ENCODE measurements at places on chromosomes 12 and 14.

- no peaks in the 10 kb centered on the region for H3K36me3 ChIP-seq
- H3K4me3 ChIP-seq: peak overlapping the region; percentile 37
- no peak for DNase-seq
- H3K27ac ChIP-seq: no peak overlapping the region
These were observed 48.2 kb downstream of the MBIP start for GRCh38 chr14:36271939-36272907.

DNA sequence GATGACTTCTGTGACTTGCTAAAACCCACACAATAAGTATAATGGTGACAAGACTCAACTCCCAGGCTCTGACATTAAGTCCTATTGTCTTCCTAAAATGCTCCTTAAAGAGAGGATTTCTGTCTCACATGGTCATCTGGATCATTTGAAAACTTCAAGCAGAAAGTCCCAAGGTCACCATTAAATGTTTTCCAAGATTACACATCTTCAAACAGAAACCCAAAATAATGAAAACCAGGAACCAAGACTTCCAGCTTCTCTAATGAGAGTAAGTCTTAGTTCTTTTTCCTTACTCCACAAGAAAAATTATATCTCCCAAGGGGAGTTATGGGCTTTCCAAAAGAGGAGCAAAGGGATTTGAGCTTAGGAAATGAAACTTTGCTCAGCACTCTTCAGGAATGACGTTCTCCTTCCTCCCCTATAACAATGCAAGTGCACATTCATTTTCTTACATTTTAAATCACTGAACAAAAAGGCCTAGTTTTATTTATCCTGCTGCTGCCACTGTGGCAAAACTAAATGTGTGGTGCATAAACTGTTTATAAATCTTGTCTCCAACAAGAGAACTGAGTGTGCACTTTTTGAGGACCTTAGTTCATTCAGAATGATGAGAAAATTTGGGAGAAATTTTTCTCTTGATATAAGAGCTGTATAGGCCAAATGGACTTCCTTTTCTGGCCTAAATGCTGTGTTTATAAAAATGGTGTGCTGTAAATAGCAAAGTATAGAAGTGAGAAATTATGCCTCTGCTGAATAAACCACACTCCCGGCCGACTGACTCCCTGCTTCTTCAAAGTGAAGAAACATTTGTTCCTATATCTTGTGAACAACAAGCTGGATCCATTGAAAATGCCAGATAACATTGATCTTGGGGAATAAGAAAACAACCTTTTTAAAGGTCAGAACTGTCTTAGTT, 148.4 kb upstream of the PLEKHG7 start:
- peaks cover 29% of the 10 kb centered on the region for H3K4me1 ChIP-seq
- H3K27ac ChIP-seq: peak overlapping the region; percentile 70
- no peak overlapping the region for H3K4me3 ChIP-seq

- H3K4me1 ChIP-seq: no peaks in the 10 kb centered on the region
- no peak overlapping the region for H3K4me3 ChIP-seq
- no peaks in the 10 kb centered on the region for H3K27me3 ChIP-seq
- no peaks in the 10 kb centered on the region for H3K36me3 ChIP-seq
- no peak overlapping the region for H3K27ac ChIP-seq
- DNase-seq: no peak
These were observed 247.5 kb downstream of the SLC16A7 start for GRCh38 chr12:59843260-59843843.

- no peak overlapping the region for H3K27ac ChIP-seq
- H3K27me3 ChIP-seq: no peaks in the 10 kb centered on the region
- peaks cover 13% of the 10 kb centered on the region for H3K4me1 ChIP-seq
- DNase-seq: no peak
These were observed 33.9 kb downstream of the NUMB start for GRCh38 chr14:73424453-73424852.

DNA sequence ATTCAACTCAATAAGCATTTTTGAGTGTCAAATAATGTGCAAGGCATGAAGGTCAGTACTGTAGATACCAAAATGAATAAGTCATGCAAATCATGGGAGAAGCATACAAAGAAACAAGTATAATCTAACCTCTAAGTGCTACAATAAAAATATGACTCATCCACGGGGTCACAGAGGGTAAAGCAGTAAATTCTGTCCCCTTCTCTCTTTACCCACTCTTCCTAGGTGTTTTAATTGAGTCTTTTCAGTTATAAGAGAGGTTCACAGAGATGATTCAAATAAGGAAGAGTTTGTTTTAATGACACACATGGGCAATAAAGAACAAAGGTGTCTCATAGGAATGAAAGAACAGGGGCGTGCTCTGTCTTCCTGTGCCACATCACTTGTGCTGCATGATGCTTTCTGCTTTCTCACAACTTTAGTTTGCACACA, 71.5 kb upstream of the DAAM1 start:
- H3K27ac ChIP-seq: no peak overlapping the region
- no peak for DNase-seq
- H3K27me3 ChIP-seq: no peaks in the 10 kb centered on the region
- H3K36me3 ChIP-seq: no peaks in the 10 kb centered on the region

DNA sequence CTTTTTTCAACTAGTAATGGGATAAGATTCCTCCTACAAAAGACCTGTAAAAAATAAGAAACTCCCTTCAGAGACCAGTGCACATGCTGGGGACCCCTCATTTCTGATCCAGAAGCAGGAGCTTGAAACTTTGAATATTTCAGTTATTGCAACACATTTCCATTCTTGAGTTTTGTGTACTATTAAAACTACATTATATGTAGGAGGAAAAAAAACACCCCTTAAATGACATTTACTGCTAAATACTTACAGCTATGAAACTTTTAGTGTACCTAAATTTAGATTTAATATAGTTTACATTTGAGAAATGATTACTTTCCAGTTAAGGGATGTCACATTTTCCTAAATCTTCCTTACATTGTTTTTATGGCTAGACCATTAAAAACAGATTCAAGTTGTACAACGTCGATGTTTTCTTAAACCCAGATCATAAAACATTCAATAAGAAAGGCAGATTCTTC, 4.1 kb downstream of the LRIG3 start:
- no peaks in the 10 kb centered on the region for H3K27me3 ChIP-seq
- H3K36me3 ChIP-seq: peaks cover 14% of the 10 kb centered on the region
- H3K4me3 ChIP-seq: peak overlapping the region; percentile 71
- peak overlapping the region; percentile 93 for H3K27ac ChIP-seq

DNA sequence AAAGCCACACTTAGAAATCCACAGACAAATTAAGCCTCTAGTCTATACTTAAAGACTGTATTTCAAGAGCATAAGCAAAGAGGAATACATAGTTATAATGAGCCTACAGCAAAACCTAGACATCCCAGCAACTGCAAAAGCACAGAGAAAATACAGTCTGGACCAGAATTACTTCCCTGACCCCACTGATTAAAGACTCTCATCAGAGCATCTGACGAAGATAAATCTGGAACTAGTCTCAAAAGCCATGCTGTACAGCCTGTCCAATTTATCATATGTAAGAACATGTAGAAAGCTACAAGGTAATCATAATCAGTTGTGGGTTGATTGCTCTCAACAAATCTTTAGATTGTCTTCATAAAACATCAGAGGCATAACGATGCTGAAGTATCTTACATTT, 285.1 kb upstream of the CAND1 start:
- no peak overlapping the region for H3K4me3 ChIP-seq
- no peak overlapping the region for H3K27ac ChIP-seq
- H3K36me3 ChIP-seq: no peaks in the 10 kb centered on the region
- no peaks in the 10 kb centered on the region for H3K27me3 ChIP-seq
- H3K4me1 ChIP-seq: peaks cover 3% of the 10 kb centered on the region
- no peak for DNase-seq

DNA sequence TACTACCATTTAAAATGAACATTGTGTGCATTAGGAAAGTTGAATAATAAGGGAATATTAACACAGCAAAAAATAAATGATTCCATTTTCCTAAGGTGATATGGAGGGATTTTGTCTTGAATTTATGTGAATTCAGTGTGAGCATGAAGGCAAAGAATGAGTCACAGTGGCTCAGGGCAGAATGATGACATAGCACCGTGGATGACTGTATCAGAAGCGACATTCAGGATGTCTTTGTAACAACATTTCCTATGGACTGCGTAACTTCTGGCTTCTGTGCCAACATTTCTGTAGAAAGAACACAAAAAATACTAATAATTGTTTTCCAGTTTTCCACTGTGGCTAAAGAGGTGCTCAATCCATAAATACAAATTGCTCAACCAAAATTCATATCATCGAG, 54.6 kb downstream of the TTC8 start:
- no peaks in the 10 kb centered on the region for H3K27me3 ChIP-seq
- H3K36me3 ChIP-seq: peaks cover 36% of the 10 kb centered on the region
- no peaks in the 10 kb centered on the region for H3K4me1 ChIP-seq
- no peak overlapping the region for H3K27ac ChIP-seq

DNA sequence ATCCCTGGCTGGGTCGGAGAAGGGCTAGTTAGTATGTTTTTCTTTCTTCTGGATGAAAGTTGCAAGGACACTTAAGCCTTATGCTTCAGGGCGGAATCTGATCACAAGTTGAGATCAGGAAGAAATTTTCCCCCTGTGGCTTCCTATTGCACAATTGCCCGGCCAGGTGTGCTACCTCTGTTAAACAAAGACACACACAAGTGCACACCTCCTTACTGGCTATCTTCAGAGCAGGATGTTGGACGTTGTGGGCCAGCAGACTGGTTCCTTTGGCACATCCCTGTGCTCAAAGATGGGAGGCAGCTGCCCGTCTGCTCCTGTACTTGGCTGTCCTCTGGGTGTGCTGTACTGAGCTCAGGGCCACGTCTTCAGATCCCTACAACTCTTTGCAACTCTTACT, 19.1 kb downstream of the ETV6 start:
- H3K27me3 ChIP-seq: no peaks in the 10 kb centered on the region
- peaks cover 46% of the 10 kb centered on the region for H3K4me1 ChIP-seq
- no peak overlapping the region for H3K27ac ChIP-seq
- DNase-seq: no peak

- H3K4me3 ChIP-seq: no peak overlapping the region
- H3K4me1 ChIP-seq: peaks cover 18% of the 10 kb centered on the region
- H3K27ac ChIP-seq: no peak overlapping the region
These were observed 3.5 kb downstream of the LMO3 start for GRCh38 chr12:16602412-16602811.

- H3K4me1 ChIP-seq: peaks cover 16% of the 10 kb centered on the region
- H3K36me3 ChIP-seq: no peaks in the 10 kb centered on the region
- H3K27ac ChIP-seq: no peak within 1 kb of the TSS
- H3K4me3 ChIP-seq: peak within 1 kb of the TSS; percentile 45
These were observed at the start of gene PIANP for GRCh38 chr12:6700646-6701051. Gene PIANP, minus strand, starts transcription at chr12:6700815. Its CDS starts 2,754 bp downstream, at chr12:6698061.

DNA sequence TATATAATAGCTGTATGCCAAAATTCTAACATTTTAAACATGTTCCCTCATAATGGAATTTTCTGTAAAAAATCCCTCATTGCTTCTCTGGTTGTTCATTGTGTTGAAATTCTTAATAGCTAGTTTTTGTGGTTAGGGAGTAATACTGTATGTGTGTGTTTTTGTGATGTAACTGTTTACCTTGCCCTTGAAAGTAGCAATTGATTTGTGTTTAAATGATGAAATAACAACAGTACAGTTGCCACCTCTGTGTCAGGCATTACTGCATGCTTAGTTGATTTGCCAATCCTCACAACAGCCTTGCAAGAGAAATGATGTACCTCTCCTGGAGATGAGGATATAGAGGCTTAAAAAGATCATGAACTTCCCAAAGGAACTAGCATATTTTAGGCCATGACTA, 94.9 kb downstream of the DAAM1 start:
- peaks cover 24% of the 10 kb centered on the region for H3K4me1 ChIP-seq
- no peaks in the 10 kb centered on the region for H3K27me3 ChIP-seq
- no peaks in the 10 kb centered on the region for H3K36me3 ChIP-seq
- no peak overlapping the region for H3K4me3 ChIP-seq
- DNase-seq: no peak

GRCh38 chr12:127280393-127281275, 986.3 kb upstream of the TMEM132C start:
- H3K4me1 ChIP-seq: no peaks in the 10 kb centered on the region
- DNase-seq: no peak
- no peaks in the 10 kb centered on the region for H3K36me3 ChIP-seq
- H3K27ac ChIP-seq: no peak overlapping the region
- H3K27me3 ChIP-seq: peaks cover 15% of the 10 kb centered on the region

GRCh38 chr12:122871851-122872780, 23.8 kb downstream of the VPS37B start:
- peak overlapping the region; percentile 44 for H3K4me3 ChIP-seq
- DNase-seq: peak; percentile 75
- H3K27ac ChIP-seq: peak overlapping the region; percentile 91
- peaks cover 30% of the 10 kb centered on the region for H3K36me3 ChIP-seq
- no peaks in the 10 kb centered on the region for H3K27me3 ChIP-seq
- peaks cover 85% of the 10 kb centered on the region for H3K4me1 ChIP-seq

- no peak for DNase-seq
- no peak overlapping the region for H3K27ac ChIP-seq
- H3K4me1 ChIP-seq: no peaks in the 10 kb centered on the region
- no peaks in the 10 kb centered on the region for H3K36me3 ChIP-seq
- no peak overlapping the region for H3K4me3 ChIP-seq
These were observed 53.1 kb downstream of the RHOJ start for GRCh38 chr14:63257299-63257698.

GRCh38 chr12:25416516-25416915, 136.6 kb downstream of the LMNTD1 start:
- H3K36me3 ChIP-seq: no peaks in the 10 kb centered on the region
- no peak for DNase-seq
- H3K4me1 ChIP-seq: no peaks in the 10 kb centered on the region
- no peak overlapping the region for H3K4me3 ChIP-seq
- H3K27ac ChIP-seq: no peak overlapping the region

- H3K4me1 ChIP-seq: peaks cover 26% of the 10 kb centered on the region
- H3K27ac ChIP-seq: no peak overlapping the region
- DNase-seq: no peak
- H3K36me3 ChIP-seq: peaks cover 6% of the 10 kb centered on the region
- H3K27me3 ChIP-seq: no peaks in the 10 kb centered on the region
These were observed 138.7 kb downstream of the TTC7B start for GRCh38 chr14:90677484-90678050.

DNA sequence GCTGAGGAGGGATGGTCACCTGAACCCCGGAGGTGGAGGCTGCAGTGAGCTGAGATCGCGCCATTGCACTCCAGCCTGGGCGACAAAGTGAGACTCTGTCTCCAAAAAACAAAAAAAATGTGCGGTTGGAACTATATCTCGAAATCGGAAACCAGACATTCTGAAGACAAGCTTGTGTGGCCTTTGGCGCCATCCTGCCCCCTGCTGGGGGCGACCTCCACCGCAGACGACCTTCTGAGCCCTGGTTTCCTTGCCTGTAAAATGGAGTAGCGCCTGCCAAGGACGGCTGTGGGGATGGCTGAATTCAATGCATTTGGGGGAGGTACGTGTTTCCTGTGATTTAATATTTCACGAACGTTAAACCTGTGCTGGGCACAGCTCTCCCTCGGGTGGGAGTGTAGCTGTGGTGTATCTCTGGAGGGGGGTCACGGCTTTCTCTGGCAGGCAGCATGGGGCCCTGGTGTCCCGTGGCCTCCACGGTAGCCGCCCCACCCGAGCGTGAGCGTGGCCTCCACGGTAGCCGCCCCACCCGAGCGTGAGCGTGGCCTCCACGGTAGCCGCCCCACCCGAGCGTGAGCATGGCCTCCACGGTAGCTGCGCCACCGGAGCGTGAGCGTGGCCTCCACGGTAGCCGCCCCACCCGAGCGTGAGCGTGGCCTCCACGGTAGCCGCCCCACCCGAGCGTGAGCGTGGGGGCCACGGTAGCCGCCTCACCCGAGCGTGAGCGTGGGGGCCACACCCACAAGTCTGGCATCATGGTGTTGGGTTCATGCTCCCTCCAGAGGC, 55.3 kb downstream of the LRCOL1 start:
- peaks cover 10% of the 10 kb centered on the region for H3K4me1 ChIP-seq
- no peak for DNase-seq
- H3K27ac ChIP-seq: no peak overlapping the region
- peaks cover 34% of the 10 kb centered on the region for H3K36me3 ChIP-seq
- no peak overlapping the region for H3K4me3 ChIP-seq
